CD4-positive, alpha-beta T cell treated with Interleukin-1 beta for 1 hour (primary cell): ENCODE measurements at places on chromosomes 2 and 18.

DNA sequence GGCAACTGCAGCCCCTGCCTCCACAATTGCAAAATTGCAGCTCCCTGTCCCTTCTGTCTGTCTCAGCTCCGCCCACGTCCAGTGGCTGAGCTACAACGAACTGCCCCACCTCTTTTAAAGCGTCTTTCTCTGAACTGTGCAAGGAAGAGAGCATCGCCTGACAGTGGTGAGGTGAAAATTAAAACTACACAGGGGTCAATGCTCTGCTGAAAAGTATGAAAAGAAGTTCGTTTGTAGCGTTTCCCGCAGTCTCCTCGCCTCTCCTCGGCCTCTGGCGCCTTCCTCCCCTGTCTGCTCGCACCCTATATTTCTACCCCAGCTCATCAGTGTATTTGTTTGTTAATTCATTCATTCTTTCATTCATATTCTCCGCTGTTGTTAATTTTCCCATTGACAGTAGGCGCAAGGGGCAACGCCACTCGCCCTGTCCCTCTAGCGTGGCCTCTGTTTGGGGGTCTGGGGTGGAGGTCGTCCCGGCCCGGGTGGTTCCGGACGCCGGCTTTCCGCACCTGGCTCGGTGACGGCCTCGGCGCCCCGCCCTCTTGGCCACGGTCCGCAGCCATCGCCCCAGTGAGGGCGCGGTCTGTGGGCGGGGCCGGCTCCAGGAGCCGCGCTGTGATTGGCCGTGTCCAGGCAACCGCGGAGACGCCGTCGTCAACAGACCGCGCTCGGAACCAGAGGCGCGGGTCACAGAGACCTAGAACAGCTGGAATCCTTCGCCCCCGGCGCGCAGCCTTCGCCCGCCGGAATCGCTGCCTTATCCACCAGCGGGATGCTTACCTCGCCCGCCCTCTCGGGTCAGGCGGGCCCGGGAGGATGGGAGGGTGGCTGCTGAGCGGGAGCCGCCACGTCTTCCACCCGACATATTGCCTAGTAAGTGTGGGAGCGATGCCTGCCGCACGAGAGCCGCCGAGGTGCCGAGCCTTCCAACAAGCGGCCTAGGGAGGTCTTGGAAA, at the start of gene VWA3B:
Gene VWA3B (plus strand): TSS at position 677 of the 956 bp plus-strand sequence. CDS start 5,926 bp downstream, outside the sequence.
- DNase-seq: peak; percentile 79

DNA sequence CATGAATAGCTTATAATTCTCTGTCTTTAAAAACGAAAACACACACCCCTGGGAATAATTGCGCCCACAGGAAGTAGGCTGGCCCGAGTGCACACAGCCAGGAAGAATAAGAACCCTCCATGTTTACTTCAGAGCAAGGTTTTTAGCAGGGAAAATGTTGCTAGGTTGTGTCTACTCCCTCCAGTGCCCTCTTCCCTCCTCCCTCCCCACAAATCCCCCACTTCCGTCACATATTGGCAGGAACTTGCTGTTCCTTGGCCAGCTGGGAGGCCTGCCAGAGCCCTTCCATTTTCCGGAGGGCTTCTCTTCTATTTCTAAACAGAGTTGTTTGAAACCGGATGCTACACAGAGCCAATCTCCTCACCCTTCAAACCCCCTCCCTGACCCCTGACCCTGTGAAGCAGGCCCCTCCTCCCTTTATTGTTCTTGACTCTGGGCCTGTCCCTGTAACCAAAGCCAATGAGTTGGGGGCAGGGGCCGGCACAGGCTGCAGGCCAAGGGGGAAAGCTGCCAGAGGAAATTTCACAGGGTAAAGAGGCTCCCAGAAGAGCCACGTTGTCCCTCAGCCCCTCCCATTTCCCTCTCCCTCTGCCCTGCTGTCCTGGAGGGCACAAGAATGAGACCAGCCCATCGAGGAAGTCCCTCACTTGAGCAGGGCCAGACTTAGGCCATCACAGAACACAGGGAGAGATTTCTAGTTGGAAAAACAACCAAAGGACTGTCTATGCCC, 49.8 kb upstream of the LGALSL start:
- no peak for DNase-seq

GRCh38 chr2:166081131-166081632, 46.6 kb downstream of the SCN1A start:
- no peak for DNase-seq

- no peak for DNase-seq
Measured at GRCh38 chr18:40493316-40493715, 1461.7 kb upstream of the PIK3C3 start.

DNA sequence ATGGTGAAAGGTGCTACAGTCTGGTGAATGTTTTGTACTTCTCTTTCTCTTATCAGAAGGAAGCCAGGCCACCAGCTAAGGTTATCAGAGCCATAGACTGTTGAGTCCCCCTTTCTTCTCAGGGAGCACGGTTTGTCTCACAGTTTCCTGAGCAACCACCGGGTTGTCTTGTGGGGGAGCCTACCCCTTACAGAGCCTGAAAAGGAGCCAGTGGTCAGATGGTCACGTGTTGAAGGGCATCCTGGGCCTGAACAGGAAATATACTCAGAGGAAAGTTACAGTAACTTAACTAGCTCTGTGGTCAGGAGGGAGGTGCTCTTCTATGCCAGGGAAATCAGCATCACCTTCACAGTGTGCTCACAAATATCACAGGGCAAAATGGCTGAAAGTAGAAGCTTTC, 11.6 kb downstream of the CD28 start:
- DNase-seq: peak; percentile 59

- peak; percentile 52 for DNase-seq
Measured at GRCh38 chr2:225041851-225042799, at the start of gene DOCK10. TSS of gene DOCK10 (minus strand) at chr2:225042468. CDS start at chr2:225042374, 94 bp downstream.

- no peak for DNase-seq
Measured at GRCh38 chr2:237280939-237281338, 133.0 kb downstream of the COL6A3 start.
